Stimulated activated CD4-positive, alpha-beta T cell treated with anti-CD3 and anti-CD28 coated beads, Interleukin-1b, Interleukin-23, amount 100 ng/mL, for 4 hours (primary cell): ENCODE measurements at places on chromosomes 3 and 15.

DNA sequence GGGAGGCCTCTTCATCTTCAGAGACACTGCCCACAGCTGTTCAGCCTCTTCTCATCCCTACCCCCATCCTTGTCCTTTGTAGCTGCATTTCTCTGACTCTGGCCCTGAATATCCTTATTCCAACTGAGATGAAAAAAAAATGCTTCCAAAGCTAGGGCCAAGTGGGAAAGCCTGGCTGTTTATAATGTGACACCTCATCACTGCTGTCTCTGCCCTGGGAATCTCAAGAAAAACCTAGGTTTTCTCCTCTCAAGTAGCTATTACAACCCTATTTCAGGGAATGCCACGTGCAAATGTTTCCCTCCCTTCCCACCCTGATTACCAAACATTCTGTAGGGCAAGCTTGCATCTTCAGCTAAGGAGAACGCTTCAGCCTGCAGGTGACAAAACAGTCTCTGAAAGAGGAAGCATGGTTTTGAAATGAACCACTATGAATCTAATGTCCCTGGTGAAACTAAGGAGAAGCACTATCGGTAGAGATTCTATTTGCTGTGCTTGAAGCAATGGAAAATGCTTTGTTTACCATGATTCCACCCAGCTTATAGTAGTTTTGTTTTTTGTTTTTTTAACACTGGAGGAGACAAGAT lies 65.4 kb downstream of the USF3 start:
- DNase-seq: no peak

- DNase-seq: no peak
Measured at GRCh38 chr15:89051875-89052274, 36.4 kb upstream of the ABHD2 start.

GRCh38 chr15:92958105-92958504 lies 58.0 kb downstream of the CHD2 start:
- no peak for DNase-seq

DNA sequence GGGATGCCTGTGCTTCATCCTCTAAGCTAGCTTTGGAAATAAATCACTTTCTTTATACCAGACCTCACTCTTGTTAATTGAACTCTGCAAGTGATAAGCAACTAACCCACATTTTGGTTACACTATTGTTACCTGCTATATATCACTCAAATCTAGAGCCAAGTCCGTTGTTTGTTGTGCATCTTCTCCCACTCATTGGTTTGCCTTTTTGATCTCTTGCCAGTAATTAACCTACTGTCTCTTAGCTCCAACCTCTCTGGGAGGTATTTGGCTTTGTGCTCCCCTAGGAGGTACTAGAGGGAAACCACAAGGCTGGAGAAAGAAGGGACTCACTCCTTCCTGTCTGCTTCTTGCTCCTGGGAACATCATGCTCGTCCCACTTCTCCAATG lies 12.8 kb upstream of the CRBN start:
- no peak for DNase-seq

GRCh38 chr3:155747286-155747945 lies 2.5 kb upstream of the PLCH1 start:
- no peak for DNase-seq

DNA sequence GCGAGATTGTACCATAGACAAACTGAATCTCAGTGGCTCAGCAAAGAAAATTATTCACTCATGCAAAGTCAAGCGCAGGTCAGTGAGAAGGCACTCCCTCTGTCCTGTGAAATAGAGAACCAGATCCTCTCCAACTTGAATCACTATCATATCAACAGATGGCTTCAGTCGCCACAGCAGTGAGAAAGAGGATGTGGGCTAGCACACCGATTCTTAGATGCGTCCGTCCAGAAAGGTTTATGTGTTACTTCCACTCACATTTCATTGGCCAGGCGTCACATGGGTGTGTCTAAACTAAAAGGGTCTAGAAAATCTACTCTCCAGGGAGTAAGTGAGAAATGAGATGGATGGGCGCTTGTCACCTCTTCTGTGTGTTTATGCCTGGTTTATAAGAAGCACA lies 141.6 kb upstream of the KBTBD8 start:
- no peak for DNase-seq

DNA sequence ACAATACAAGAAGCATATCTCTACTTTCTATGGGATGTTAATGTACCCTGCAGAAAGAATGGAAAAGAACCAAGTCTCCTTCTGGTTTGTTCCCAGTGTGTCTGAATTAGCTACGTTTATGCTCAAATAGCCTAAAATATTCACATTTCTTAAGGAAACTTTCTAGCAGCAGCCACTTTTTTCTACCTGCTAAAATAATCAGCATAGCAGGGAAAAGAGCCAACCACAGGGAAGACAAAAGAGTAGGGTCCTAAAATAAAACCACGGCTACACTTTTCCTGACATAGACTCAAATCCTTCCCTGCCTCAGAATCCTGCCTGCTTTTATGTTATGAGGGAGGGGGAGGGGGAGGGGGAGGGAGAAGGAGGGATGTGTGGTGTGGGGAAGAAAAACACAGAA lies 136.7 kb downstream of the GBE1 start:
- no peak for DNase-seq

GRCh38 chr3:66279168-66279567 lies 58.4 kb downstream of the SLC25A26 start:
- DNase-seq: no peak

- DNase-seq: no peak
Measured at GRCh38 chr3:123314359-123315270, 112.9 kb downstream of the SEC22A start.

GRCh38 chr3:133943639-133944141 lies 48.0 kb upstream of the RAB6B start:
- DNase-seq: no peak

DNA sequence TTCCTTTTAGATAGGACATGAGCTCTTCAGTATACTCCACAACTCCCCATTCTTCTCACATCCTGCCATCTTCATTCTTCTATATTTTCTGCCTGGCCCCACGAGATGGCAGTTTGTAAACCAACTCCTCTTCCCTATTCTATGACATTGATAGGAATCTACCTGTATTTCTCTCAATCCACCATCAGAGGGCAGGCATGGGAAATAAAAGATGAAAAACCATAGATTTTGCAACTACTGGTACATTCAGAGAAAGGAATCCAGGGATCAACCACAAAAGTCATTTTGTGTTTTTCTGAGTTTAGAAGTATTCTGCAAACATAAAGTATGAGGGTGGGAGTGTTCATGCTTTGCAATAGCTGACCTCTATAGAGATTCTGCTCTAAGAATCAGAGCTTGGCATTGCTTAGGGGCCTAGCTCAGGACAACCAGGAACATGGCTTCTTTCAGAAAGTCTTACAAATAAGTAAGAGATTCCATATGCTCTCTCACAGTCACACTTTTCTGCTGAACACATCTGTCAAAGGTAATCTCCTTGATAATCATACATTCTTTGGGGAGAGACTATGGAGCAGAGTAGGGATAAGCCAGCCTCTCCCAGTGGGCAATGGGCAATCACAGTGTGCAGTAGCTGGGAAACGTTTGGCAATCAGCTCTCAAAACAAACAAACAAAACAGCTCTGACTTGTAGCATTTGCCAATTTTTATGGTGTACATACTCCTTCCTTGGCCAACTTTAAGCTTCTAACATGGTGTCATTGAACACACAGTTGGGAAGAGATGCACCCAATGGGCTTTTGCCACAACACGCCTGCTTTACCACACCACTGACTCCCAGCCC lies 43.1 kb upstream of the SLC25A36 start:
- DNase-seq: no peak

- DNase-seq: no peak
Measured at GRCh38 chr15:86611417-86612040, 531.9 kb downstream of the AGBL1 start.
